ENCODE measurements at places on chromosomes 7 and 10.

DNA sequence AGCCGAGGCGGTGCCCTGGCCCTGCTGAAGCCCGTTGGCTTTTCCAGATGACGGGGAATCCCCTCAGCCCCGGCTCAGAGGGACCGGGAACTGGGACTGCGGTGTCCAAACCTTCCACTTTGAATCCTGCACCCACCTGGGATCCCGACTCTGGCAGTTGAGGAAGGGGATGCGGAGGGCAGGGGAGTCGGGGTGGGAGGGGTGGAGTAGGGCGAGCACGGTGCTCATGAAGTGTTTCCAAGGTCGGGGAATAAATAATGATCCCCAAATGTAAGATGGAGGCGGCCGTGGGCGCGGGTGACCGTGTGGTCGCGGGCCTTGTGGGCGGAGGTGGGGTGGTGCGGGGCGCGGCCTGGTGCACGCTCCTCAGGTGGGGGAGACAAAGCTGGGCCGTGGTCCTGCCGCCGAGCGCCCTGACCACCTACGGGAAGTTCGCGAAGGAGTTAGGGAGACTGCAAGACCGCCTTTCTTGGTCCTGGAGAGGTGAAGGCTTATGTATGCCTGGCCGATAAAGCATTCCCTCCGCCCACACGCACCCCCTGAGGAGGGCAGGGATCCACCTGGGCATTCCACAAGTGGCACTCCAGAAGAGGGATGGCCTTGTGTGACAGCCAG is 1.4 kb downstream of the MTURN start:
- peak overlapping the region; percentile 76 for H3K4me3 ChIP-seq
- no peaks in the 10 kb centered on the region for H3K36me3 ChIP-seq
- H3K27me3 ChIP-seq, result no peaks in the 10 kb centered on the region

DNA sequence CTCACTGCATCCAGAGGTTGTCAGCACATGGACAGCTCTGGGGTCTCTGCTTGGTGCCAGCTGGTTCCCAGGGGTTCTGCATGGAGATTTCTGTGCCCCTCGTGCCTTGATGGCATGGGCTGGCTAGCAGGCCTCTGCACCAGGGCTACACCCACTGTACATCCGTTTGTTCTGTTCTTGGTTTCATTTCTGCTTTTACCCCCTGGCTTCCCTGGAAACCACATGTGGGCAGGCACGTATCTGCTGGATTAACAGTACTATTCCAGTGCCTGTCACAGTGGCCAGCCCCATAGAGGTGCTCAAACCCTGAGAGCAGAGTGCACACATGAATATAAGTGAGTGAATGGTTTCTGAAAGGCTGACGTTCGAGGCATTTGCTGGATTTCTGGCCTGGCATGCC is 207.2 kb upstream of the GPR26 start:
- H3K27ac ChIP-seq, result no peak overlapping the region
- no peak for DNase-seq
- no peaks in the 10 kb centered on the region for H3K4me1 ChIP-seq
- no peaks in the 10 kb centered on the region for H3K36me3 ChIP-seq

- peaks cover 46% of the 10 kb centered on the region for H3K4me1 ChIP-seq
- no peak for DNase-seq
- H3K27me3 ChIP-seq, result no peaks in the 10 kb centered on the region
- peaks cover 4% of the 10 kb centered on the region for H3K36me3 ChIP-seq
- no peak overlapping the region for H3K27ac ChIP-seq
Measured at GRCh38 chr10:132556994-132557441, 19.4 kb downstream of the INPP5A start.

GRCh38 chr10:13100349-13101294 is 659 bp downstream of the OPTN start:
- peak; percentile 27 for DNase-seq
- no peaks in the 10 kb centered on the region for H3K27me3 ChIP-seq
- peak overlapping the region; percentile 2 for H3K27ac ChIP-seq
- H3K4me3 ChIP-seq, result peak overlapping the region; percentile 61
- H3K4me1 ChIP-seq, result peaks cover 10% of the 10 kb centered on the region

DNA sequence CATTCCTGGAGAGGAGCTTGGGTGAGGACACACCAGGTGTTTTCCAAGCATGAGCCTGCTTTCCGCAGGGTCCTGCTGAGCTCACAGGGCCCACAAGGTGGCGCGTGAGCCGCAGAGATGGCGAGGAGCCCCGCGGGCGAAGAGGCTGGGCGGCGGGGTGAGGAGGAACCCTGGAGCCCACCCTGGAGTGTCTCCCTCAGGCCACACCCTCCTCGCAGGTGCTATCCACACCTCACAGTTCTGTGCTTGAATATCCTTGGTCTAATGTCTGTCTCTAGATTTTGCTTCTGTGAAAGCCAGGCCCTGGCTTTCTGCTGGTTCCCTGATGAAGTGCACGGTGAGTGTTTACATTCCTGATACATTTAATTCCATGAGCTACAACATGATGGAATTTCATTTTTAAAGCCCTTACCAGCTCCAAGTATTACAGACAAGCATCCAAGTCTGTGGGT is 433.6 kb downstream of the ACTR3B start:
- no peaks in the 10 kb centered on the region for H3K27me3 ChIP-seq
- no peaks in the 10 kb centered on the region for H3K36me3 ChIP-seq
- peaks cover 4% of the 10 kb centered on the region for H3K4me1 ChIP-seq
- peak; percentile 67 for DNase-seq
- H3K4me3 ChIP-seq, result no peak overlapping the region
- no peak overlapping the region for H3K27ac ChIP-seq

DNA sequence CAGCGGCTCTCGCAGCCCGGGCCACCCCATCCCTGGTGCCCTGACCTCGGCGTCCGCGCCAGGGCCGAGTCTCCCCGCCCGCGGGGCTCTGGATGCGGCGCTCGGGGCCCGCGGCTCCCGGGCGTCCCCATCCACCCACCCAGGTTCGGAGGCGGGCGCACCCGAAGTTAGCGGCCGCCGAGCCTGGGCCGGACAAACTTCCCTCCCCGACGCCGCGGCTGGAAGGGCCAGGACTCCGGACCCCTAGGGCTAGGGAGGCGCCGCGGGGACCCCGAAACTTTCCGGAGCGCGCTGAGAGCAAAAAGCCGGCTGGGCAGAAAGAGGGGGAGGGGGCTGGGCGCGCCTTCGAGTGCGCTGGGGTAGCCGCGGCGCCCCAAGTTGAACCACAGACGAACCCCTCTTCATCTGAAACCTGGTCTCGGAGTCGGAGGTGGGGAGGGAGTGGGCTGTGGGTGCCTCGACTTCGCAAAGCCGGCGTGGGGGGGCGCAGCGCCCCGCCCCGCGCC is 3.7 kb upstream of the ELFN1 start:
- H3K27ac ChIP-seq, result no peak overlapping the region
- no peaks in the 10 kb centered on the region for H3K4me1 ChIP-seq
- DNase-seq, result no peak
- H3K27me3 ChIP-seq, result peaks cover 19% of the 10 kb centered on the region

- no peak for DNase-seq
- H3K27ac ChIP-seq, result no peak overlapping the region
- H3K36me3 ChIP-seq, result no peaks in the 10 kb centered on the region
- no peak overlapping the region for H3K4me3 ChIP-seq
Measured at GRCh38 chr7:143979359-143979758, 20.8 kb upstream of the OR6B1 start.

- no peaks in the 10 kb centered on the region for H3K36me3 ChIP-seq
- H3K4me1 ChIP-seq, result no peaks in the 10 kb centered on the region
- no peaks in the 10 kb centered on the region for H3K27me3 ChIP-seq
- H3K27ac ChIP-seq, result no peak overlapping the region
- no peak for DNase-seq
- H3K4me3 ChIP-seq, result no peak overlapping the region
Measured at GRCh38 chr10:59387951-59388670, 25.8 kb upstream of the FAM13C start.

DNA sequence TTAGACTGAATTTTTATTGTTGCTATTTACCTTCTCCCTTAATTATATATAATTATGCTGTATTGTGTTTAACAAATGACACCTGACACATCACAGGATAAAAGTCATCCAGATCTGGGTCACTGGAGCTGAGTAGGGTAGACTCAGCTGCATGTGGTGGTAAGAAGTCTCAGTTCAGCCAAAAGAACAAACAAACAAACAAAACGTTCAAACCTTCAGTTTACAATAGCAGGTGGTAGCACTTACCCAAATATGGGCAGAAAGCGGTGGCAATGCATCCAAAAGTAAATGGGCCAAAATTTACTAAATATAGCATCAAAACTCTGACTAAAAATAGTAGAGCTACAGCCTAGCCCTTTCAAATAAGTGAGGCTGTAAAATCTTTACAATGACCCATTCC is 42.2 kb downstream of the ZWINT start:
- no peaks in the 10 kb centered on the region for H3K4me1 ChIP-seq
- H3K36me3 ChIP-seq, result no peaks in the 10 kb centered on the region
- H3K27me3 ChIP-seq, result no peaks in the 10 kb centered on the region
- H3K27ac ChIP-seq, result no peak overlapping the region
- H3K4me3 ChIP-seq, result no peak overlapping the region
- DNase-seq, result no peak

- H3K4me3 ChIP-seq, result no peak overlapping the region
- H3K36me3 ChIP-seq, result peaks cover 32% of the 10 kb centered on the region
- H3K4me1 ChIP-seq, result peaks cover 19% of the 10 kb centered on the region
Measured at GRCh38 chr10:22704942-22705341, 9.4 kb downstream of the PIP4K2A start.

- no peak overlapping the region for H3K4me3 ChIP-seq
- no peaks in the 10 kb centered on the region for H3K4me1 ChIP-seq
- no peak overlapping the region for H3K27ac ChIP-seq
- peaks cover 22% of the 10 kb centered on the region for H3K27me3 ChIP-seq
Measured at GRCh38 chr10:71368643-71369042, 28.1 kb upstream of the CDH23 start.

DNA sequence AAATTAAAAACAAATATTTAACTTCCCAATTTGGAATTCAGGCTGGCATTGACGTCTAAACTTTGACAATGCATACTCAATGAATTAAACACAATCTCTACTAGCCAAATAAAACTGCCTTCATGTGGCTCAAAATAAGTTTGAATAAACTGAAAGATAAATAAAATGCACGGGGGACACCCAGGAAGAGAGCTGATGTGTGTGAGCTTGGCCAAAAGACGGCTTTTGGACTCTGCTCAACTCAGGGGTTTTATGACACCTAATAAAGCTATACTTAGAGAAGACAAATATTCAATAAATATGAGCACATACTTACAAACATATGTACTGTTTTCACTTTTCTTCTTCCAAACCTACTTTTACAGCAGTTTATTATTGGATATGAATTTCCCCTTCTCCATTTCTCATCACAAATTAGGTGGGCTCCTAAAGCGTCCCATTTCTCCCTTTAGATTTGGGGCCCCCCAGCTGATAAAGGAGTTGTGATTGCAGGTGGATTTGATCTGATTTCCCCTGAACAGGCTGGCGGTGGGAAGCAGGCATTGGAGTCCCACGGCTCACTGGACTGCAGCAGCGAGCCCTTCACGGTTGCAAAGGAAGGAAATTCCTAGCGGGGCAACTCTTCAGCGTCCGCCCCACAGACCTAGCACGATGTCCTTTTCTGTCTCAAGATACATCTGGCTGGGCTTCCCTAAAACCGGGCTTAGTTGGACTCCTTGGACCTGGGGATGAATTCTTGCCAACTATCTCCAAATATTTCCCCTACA is 79.6 kb downstream of the INSIG1 start:
- no peak overlapping the region for H3K27ac ChIP-seq
- no peak for DNase-seq
- H3K4me3 ChIP-seq, result no peak overlapping the region

DNA sequence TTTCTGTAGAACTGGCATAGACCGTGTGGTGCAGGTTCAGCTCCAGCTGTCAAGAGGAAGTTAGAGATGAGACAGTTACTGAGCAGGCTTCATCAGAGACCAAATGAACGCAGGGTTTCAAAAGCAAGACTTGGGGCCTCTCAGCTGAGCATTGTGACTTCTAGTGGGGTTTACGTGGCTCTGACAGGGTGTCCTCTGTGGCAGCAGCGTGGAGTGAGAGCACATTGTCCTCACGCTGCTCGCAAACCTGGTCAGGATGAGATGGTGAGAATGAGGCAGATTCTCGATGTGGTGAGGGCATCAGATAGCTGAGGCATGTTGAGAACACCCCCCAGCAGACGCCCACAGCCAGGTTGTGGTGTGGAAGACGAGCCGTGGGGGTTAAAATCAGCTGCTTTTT is 126.0 kb downstream of the DNAJB6 start:
- peaks cover 86% of the 10 kb centered on the region for H3K27me3 ChIP-seq
- H3K4me1 ChIP-seq, result peaks cover 7% of the 10 kb centered on the region
- H3K36me3 ChIP-seq, result no peaks in the 10 kb centered on the region
- H3K4me3 ChIP-seq, result no peak overlapping the region
- H3K27ac ChIP-seq, result no peak overlapping the region

Measured in K562 (cell line).